T-cell (primary cell): ENCODE measurements at places on chromosomes 2 and 18.

DNA sequence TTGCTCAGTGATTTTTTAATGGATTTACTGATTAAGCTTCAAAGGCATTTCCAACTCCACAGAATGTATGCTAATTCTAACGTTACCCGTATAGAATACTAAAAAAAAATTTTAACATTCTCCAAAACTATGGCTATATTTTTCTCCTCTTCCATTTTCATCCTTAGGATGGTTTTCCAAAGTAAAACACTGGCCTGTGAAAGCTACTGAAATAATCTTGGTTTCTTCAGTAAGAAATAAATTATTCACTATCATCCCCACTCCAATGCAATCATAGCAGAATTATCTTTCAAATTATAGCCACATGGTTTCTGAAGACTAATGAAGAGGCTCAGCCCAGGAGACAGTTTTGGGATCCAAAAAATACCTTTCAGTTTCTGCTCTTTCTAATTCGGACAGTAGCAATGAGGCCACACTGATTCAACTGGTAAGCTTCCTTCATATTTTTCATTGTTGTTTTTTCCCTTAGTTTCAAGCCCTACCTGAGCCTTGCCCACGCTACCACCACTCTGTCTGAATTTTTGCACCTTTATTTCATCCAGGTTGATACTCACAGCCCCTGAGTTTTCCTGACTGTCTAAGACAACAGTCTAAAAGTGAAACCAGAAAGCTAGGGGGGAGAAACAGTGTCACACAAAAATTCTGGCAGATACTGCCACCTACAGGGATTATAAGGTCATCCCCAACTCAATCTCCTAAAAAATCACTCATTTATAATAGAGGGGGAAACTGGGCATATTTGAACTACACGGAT is 887.9 kb downstream of the NRXN1 start:
- H3K4me1 ChIP-seq: no peaks in the 10 kb centered on the region
- H3K27me3 ChIP-seq: no peaks in the 10 kb centered on the region
- DNase-seq: no peak
- no peaks in the 10 kb centered on the region for H3K36me3 ChIP-seq
- no peak overlapping the region for H3K27ac ChIP-seq

- H3K4me3 ChIP-seq: no peak overlapping the region
- no peaks in the 10 kb centered on the region for H3K36me3 ChIP-seq
- no peak overlapping the region for H3K27ac ChIP-seq
- no peaks in the 10 kb centered on the region for H3K27me3 ChIP-seq
- no peaks in the 10 kb centered on the region for H3K4me1 ChIP-seq
- DNase-seq: no peak
These were observed 171.0 kb downstream of the CYP26B1 start for GRCh38 chr2:71976685-71977084.

- no peaks in the 10 kb centered on the region for H3K36me3 ChIP-seq
- H3K4me1 ChIP-seq: no peaks in the 10 kb centered on the region
- DNase-seq: no peak
- no peaks in the 10 kb centered on the region for H3K27me3 ChIP-seq
- H3K4me3 ChIP-seq: no peak overlapping the region
These were observed 228.5 kb downstream of the GLI2 start for GRCh38 chr2:120963997-120964705.

- no peaks in the 10 kb centered on the region for H3K4me1 ChIP-seq
- H3K36me3 ChIP-seq: no peaks in the 10 kb centered on the region
- no peak overlapping the region for H3K27ac ChIP-seq
- H3K27me3 ChIP-seq: no peaks in the 10 kb centered on the region
- DNase-seq: no peak
These were observed 81.8 kb upstream of the ADAM23 start for GRCh38 chr2:206361407-206362045.

GRCh38 chr2:220129391-220129790 is 502.0 kb downstream of the SLC4A3 start:
- H3K36me3 ChIP-seq: no peaks in the 10 kb centered on the region
- DNase-seq: no peak
- H3K27ac ChIP-seq: no peak overlapping the region
- no peak overlapping the region for H3K4me3 ChIP-seq

- no peaks in the 10 kb centered on the region for H3K27me3 ChIP-seq
- H3K36me3 ChIP-seq: no peaks in the 10 kb centered on the region
- H3K4me3 ChIP-seq: no peak overlapping the region
- no peaks in the 10 kb centered on the region for H3K4me1 ChIP-seq
- H3K27ac ChIP-seq: no peak overlapping the region
- DNase-seq: no peak
These were observed 15.8 kb downstream of the DAPL1 start for GRCh38 chr2:158810731-158811460.

DNA sequence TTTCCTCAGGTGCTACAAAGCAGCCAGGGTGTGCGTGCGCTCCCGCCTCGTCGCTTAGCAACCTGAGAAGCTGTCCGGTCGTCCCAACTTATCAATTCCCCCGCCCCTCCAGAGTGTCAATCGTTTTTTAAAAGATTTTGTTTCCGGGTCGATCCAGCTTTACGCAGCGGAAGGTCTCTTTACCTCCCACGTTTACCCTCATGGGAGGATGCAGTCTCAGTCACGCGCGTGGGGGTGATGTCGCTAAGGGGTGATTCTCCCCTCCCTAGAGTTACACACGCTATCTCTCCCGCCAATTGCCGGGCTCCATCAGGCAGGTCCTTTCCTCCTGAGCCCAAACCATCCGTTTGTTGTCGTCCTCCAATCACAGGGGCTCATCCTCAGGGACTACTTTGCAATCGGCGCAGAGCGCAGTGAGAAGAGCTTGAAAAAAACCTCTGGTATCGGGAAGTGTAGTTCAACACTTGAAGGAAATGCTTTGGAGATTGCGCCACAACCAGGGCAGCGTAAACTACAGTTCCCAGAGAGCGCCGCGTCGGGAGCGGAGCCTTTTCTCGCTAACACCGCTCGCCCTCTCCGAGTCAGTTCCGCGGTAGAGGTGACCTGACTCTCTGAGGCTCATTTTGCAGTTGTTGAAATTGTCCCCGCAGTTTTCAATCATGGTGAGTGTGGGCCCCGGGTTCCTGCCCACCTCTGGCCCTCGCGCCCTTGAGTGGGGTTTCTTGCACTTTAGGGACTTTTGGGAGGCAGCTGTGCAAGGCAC is at the start of the genes MDH1 and WDPCP:
Gene MDH1 (plus strand): TSS at position 579 of the 763 bp plus-strand sequence. CDS start 81 bp downstream, at position 660.
Gene WDPCP (minus strand): TSS at position 93 of the 763 bp plus-strand sequence. CDS start 206 bp downstream, outside the sequence.
- no peaks in the 10 kb centered on the region for H3K27me3 ChIP-seq
- H3K4me1 ChIP-seq: peaks cover 13% of the 10 kb centered on the region
- peak within 1 kb of the TSS; percentile 86 for H3K27ac ChIP-seq

- H3K36me3 ChIP-seq: no peaks in the 10 kb centered on the region
- no peak for DNase-seq
- H3K27me3 ChIP-seq: no peaks in the 10 kb centered on the region
- no peak overlapping the region for H3K27ac ChIP-seq
- no peak overlapping the region for H3K4me3 ChIP-seq
- H3K4me1 ChIP-seq: no peaks in the 10 kb centered on the region
These were observed 2110.3 kb upstream of the CELF4 start for GRCh38 chr18:39675906-39676305.

- peaks cover 35% of the 10 kb centered on the region for H3K4me1 ChIP-seq
- peak overlapping the region; percentile 56 for H3K27ac ChIP-seq
- H3K36me3 ChIP-seq: peaks cover 3% of the 10 kb centered on the region
- H3K27me3 ChIP-seq: no peaks in the 10 kb centered on the region
- no peak for DNase-seq
- peak overlapping the region; percentile 71 for H3K4me3 ChIP-seq
These were observed 605 bp downstream of the C2orf68 start for GRCh38 chr2:85611217-85611704.

GRCh38 chr2:27249891-27250651 is 12.8 kb downstream of the SLC30A3 start:
- no peak overlapping the region for H3K27ac ChIP-seq
- peaks cover 7% of the 10 kb centered on the region for H3K4me1 ChIP-seq
- H3K4me3 ChIP-seq: no peak overlapping the region
- no peaks in the 10 kb centered on the region for H3K36me3 ChIP-seq
- DNase-seq: peak; percentile 24
- H3K27me3 ChIP-seq: peaks cover 42% of the 10 kb centered on the region

- DNase-seq: no peak
- no peak overlapping the region for H3K4me3 ChIP-seq
- no peaks in the 10 kb centered on the region for H3K36me3 ChIP-seq
- no peak overlapping the region for H3K27ac ChIP-seq
- H3K27me3 ChIP-seq: no peaks in the 10 kb centered on the region
These were observed 58.1 kb downstream of the MYO3B start for GRCh38 chr2:170235860-170236679.

DNA sequence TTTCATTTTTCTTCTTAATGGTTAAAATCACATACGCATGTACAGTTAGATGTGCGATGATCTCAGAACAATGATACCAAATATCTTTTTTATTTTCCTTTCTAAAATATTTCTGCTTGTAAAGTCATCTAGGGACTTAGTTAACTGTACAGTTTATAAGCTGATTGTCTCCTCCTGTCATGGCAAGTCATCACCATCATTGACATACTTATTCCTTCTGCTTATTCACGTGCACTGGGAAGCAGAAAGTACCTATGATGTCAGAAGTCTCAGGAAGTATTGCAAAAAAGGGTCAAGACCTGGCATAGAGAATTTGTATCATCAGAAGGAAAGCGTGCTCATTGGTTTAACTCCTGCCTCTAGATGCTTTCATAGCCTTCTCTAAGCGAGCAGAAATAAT is 154.2 kb downstream of the DSC3 start:
- DNase-seq: no peak
- no peak overlapping the region for H3K4me3 ChIP-seq
- H3K27ac ChIP-seq: no peak overlapping the region
- H3K4me1 ChIP-seq: no peaks in the 10 kb centered on the region

DNA sequence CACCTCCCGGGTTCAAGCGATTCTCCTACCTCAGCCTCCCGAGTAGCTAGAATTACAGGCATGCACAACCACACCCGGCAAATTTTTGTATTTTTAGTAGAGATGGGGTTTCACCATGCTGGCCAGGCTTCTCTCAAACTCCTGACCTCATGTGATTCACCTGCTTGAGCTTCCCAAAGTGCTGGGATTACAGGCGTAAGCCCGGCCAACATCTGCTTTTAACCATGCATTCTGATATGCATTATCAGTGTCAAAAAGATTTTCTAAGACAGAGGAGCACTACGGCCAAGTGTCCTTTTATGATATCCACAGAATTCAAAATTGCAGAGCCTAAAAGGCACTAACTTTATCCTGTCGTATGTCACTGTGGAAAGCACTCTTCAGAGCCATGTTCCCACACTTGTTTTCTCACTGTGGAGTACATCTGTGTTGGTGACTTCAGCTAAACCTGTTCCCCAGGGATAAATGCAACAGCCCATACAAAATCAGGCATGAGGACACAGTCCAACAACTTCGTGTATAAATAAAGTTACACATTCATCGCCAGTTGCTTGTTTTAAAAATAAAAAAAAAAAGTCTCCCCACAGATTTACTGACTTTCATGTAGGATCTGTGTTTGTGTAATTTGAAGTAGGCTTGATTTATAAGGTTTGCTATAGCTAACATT is 56.4 kb downstream of the STK25 start:
- peaks cover 45% of the 10 kb centered on the region for H3K27me3 ChIP-seq
- no peak for DNase-seq
- no peak overlapping the region for H3K4me3 ChIP-seq
- no peaks in the 10 kb centered on the region for H3K4me1 ChIP-seq
- H3K27ac ChIP-seq: no peak overlapping the region

DNA sequence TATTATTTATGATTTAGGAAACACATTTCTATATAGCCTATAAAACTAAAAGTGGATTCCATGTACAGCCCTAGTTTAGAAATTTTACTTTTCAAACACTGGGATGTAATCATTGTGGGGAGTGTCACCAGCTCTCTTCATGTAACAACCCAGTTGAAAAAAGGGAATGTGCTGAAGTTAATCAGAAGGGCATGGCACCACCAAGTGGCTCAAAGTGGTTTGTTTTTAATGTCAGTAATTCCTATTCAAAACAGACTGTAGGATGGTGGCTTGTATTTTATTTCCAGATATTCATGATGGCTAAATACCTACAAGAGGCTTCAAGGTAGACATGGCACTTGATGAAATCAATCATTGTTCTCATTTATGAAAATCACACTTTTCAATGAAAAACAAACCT is 58.1 kb upstream of the TMEM182 start:
- DNase-seq: peak; percentile 24
- no peak overlapping the region for H3K27ac ChIP-seq
- H3K27me3 ChIP-seq: peaks cover 5% of the 10 kb centered on the region
- no peaks in the 10 kb centered on the region for H3K4me1 ChIP-seq

DNA sequence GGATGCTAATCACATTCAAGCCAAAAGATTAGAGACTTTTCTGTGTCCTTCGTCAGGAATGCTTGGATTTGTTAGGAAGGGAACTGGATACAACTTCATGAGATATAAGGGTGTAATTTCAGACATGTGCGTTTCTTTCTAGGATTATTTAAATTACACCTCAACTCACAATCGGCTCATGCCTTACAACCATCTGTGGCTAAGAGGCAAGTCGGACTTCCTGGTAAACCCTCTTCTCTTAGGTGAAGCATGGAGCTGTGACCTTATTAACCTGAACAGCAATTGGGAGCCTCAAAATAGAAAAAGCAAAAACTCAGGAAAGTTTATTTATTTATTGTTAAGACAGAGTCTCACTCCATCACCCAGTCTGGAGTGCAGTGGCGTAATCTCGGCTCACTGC is 61.8 kb downstream of the SEMA4F start:
- H3K36me3 ChIP-seq: no peaks in the 10 kb centered on the region
- no peak overlapping the region for H3K27ac ChIP-seq
- H3K27me3 ChIP-seq: peaks cover 2% of the 10 kb centered on the region
- no peaks in the 10 kb centered on the region for H3K4me1 ChIP-seq
- no peak for DNase-seq

DNA sequence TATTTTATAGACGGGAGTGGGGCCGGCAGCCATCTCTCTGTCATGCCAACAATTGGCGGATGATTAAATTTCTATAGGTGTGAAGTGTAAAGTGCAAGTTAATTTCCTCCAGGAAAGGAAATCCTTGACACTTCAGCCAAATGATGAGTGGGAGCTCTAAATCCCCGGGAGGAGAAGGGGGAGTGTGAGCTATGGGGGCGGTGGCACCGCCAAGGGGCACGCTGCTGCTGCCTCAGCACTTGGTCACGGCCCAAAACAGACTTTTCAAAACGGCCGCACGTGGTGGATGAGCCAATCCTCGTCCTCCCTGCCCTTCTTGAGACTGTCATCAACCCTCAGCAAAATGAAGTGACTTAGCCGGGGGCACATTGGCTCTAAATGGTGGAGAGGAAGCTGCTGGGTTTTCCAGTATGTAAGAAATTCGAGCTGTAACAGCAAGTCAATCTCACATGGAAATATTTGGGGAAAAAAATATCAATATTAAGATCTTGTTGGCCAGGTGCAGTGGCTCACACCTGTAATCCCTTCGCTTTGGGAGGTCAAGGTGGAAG is 200.8 kb downstream of the TFCP2L1 start:
- no peak overlapping the region for H3K27ac ChIP-seq
- H3K27me3 ChIP-seq: peaks cover 23% of the 10 kb centered on the region
- no peaks in the 10 kb centered on the region for H3K36me3 ChIP-seq
- H3K4me3 ChIP-seq: no peak overlapping the region

GRCh38 chr2:72924353-72925240 is 7.3 kb downstream of the EMX1 start:
- peaks cover 29% of the 10 kb centered on the region for H3K4me1 ChIP-seq
- no peak for DNase-seq
- H3K27ac ChIP-seq: no peak overlapping the region
- H3K4me3 ChIP-seq: no peak overlapping the region
